Brain microvascular endothelial cell (primary cell): ENCODE measurements at places on chromosomes 13 and 19.
A peak's percentile ranks its signal among the peaks of the same experiment; 100 is the strongest.

DNA sequence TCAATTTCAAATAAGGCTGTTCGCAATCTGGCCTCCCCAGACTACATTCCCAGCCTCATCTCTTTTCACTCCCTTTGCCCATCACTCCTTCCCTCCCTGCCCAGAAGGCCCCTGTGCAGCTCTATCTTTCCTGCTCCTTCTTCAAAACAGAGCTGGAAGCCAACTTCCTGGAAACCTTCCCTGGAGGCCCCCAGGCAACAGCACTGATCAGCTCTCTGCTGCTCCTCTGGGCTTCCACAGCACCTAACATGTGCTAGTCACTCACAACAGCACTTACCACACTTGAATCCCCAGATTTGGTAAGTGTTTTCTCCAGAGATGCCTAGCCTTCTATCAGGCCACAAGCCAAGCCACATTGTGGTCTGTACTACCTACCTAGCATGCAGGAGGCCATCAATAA is 9.5 kb downstream of the SMAD9 start:
- no peak for DNase-seq

DNA sequence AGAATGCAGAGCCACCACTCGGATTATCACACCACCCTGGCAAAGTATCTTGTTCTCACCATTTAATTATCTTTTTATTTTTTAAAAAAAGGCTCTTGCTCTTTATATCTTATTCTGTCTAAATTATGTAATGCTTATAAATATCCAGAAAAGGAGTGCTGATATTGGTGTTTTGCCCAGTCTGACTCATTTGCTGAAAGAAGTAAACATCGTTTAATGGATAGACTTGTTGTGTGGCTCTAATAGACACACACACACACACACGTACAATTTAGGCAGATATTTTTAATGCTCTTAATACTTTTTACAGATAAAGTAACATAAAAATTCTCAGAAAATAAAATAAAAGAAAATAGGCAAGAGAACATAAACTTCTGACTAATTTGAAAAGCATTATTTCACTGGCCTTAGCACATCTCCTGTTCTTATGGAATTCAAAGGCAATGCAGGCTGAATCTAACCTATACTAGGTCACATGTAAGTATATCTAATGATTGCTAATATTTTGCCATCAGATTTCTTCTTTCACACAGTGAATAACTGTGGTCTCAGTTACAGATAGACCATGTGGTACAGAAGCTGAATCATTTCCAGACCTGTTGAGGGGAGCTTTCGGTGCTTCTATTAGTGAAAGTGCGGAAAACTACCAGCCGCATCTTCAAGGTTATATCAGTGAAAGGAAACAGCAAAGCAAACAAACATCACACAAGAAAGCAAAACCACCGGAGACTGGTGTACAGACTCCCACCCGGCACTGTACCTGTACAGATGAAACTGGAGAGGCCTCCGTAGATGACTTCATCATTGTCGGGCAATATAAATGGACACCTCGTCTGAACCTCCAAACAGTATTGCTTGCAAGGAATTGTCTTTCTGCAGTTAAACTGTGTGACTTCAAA is 642.1 kb upstream of the ARGLU1 start:
- no peak for DNase-seq

- no peak for DNase-seq
These were observed 14.7 kb downstream of the KLF2 start for GRCh38 chr19:16339361-16339725.

- no peak for DNase-seq
These were observed 32.5 kb downstream of the PCDH20 start for GRCh38 chr13:61383111-61383510.

GRCh38 chr19:43634068-43634467 is 5.6 kb downstream of the CADM4 start:
- DNase-seq, result no peak

DNA sequence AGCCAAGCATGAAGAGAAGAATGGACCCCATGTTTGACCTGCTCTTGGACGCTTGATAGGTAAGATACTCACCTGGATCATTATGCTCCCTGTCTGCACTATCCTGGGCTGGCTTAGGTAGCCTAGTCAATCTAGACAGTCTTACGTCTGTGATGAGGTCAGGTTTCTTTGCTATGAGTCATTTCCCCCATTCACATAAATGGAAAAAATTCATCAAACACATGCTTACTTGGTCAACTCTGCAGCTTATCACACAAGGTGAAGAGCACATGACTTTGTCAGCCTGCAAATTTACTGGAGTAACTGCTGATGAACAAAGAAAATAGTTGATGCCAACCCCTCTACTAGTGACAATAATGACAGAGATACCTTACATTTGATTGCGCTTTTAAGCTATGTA is 170.0 kb downstream of the NUFIP1 start:
- DNase-seq, result peak; percentile 70

GRCh38 chr13:43905435-43906031 is 25.8 kb downstream of the LACC1 start:
- DNase-seq, result peak; percentile 60

DNA sequence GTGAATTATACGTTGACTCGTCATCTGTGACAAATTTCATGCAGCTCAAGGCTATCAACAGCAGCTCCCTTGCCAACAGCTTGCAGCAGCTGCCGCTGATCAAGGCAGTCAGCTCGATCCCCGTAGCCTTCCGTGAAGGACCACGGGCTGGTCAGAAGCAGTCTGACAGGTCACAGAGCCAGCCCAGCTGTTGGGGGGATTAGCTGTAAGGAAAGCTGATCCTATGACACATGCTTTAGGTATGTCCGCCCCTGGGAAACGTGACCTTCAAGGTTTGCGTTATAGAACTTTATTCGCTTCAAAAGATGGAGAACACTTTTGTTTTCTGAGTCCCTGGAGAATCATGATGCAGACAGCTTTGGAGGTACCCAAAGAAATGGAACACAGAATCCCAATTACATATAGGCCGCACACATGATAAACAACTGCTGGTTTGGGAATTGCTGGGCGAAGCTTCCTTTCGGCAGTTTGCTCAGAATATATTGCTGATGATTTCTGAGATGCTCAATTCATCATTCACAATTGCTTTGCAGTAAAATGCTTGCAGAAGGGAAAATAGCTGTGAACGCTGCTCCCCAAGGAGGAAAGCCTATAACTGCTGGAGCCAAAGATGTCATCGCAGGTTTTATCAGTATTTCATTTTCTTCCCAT is 62.6 kb upstream of the USP29 start:
- DNase-seq, result no peak

DNA sequence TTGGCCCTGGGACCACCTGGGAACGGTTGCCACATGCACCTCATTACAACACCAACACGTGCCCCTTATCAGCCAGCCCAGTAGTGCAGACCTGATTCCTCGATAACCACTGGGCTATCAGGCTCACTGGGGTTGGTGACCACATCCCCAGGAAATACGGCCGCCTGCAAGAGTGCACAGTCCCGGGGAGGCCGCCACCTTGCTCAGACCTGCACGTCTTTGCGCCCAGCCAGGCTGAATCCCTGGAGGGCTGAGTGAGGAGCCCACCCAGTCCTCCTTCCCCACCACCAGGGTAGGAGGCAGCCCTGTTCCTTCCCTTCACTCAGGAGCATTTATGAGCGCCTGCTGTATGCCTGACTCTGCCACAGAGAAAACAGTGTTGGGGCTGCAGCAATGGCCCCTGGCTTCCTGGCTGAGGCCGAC is 67.8 kb downstream of the CEBPG start:
- DNase-seq, result no peak

DNA sequence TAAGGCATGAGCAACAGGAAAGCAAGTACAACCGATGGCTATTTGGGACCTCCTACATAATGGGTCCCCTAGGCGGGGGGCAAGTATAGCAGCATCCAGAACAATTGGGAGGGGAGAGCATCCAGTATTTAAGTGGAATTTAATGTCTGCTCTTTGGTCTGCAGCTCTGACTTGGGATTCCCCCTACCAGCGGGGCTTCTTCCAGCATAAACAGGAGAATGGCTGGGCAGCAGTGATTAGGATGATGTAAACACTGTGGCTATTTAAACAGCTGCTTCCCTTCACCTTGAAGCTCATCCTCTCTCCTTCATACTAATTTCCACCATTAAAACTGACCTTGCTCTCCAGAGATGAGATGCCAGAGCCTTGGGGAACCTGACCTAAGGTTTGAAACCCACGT is 73.9 kb upstream of the OXGR1 start:
- peak; percentile 31 for DNase-seq

- DNase-seq, result no peak
These were observed 335.5 kb upstream of the EDNRB start for GRCh38 chr13:78254113-78254512.
